OCI-LY7 (cell line): ENCODE measurements at places on chromosomes 16 and 17.
A peak's percentile ranks its signal among the peaks of the same experiment; 100 is the strongest.

DNA sequence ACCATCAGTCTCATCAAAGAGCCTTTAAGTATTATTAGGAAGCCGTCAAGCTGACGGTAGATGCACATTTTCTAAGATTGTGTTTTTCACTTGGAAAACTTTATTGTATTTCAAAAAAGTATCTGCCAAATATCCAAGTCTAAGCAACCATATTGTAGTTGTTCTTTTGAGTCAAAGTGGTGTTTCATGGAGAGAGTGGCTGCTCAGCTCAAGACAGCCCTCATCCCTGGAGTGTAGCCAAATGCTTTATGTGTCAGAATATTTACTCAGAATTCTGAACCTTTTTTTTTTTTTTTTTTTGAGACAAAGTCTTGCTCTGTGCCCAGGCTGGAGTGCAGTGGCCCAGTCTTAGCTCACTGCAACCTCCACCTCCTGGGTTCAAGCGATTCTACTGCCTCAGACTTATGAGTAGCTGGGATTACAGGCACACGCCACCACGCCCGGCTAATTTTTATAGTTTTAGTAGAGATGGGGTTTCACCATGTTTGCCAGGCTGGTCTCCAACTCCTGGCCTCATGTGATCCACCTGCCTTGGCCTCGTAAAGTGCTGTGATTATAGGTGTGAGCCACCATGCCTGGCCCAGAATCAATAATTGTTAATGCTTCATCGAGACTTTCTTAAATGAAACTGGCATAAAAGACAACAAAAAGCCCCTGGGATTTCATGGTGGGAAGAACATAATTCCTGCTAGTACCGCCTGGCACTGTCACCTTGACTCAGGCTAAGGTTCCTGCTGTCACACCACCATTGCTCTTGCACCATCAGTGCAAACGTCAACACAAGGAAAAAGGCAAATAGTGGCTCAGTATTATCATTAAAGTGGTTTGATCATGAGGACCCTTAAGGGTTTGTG, 45.5 kb downstream of the PRKCA start:
- no peak for DNase-seq

DNA sequence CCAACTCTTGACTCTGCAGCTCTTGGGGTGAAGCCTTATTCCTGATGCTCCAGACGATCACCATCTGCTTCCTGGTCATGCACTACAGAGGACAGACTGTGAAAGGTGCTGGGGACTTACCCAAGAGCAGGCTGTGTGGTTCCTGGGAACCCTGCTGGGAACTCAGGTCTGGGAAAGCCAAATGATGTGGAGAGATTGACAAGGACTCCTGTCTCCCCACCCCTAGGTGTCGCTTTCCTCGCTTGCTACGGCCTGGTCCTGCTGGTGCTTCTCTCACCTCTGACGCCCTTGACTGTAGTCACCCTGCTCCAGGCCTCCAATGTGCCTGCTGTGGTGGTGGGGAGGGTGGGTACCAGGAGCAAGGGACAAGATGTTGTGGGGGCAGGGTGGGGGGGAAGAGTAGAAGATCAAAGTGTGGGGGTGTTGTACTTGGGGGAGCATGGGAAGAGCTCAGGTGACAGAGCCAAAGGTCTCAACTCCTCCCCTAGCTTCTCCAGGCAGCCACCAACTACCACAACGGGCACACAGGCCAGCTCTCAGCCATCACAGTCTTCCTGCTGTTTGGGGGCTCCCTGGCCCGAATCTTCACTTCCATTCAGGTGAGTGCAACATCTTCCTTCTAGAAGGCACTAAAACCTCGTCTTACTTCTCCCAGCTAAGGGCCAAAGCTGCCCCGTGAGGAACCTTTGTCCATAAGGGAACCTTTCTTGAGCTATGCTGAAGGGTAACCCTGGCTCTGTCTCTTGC, 3.0 kb downstream of the SOX15 start:
- DNase-seq = peak; percentile 36

GRCh38 chr17:44105483-44105882, 18.0 kb downstream of the HDAC5 start:
- DNase-seq = no peak

- no peak for DNase-seq
Observed at GRCh38 chr17:68401288-68401687, 56.0 kb downstream of the WIPI1 start.

- DNase-seq = no peak
Observed at GRCh38 chr17:77817953-77818352, 140.6 kb upstream of the TNRC6C start.

DNA sequence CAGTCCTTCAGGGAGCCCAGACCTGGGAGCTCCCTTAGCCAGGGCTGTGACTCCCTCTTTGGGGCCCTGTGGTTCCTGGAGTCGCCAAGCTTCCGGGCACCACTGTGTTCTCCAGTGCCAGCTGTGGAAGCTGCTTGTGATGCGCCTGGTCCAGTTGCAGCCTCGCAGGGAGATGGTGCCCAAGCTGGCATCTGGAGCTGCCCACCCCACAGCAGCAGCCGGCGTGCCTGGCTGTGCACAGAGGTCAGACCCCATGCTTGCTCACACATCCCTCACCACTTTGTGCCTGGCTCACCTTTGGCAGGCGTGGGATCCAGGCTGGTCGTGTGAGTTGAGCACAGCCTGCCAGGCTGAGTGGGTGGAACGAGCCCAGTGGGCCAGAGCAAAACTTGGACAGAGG, 18.2 kb downstream of the RHOT1 start:
- no peak for DNase-seq

GRCh38 chr17:29883497-29883896, 46.5 kb downstream of the SSH2 start:
- DNase-seq = no peak

GRCh38 chr17:9991796-9992195, 86.7 kb upstream of the RCVRN start:
- no peak for DNase-seq
